ENCODE measurements at places on chromosomes 2 and 18.

GRCh38 chr2:102547462-102547861 lies 71.9 kb upstream of the SLC9A2 start:
- no peak for DNase-seq

- DNase-seq, result no peak
These were observed 86.2 kb downstream of the SMIM21 start for GRCh38 chr18:75341267-75341666.

GRCh38 chr2:96801786-96802595 lies 14.1 kb upstream of the CNNM3 start:
- no peak for DNase-seq

DNA sequence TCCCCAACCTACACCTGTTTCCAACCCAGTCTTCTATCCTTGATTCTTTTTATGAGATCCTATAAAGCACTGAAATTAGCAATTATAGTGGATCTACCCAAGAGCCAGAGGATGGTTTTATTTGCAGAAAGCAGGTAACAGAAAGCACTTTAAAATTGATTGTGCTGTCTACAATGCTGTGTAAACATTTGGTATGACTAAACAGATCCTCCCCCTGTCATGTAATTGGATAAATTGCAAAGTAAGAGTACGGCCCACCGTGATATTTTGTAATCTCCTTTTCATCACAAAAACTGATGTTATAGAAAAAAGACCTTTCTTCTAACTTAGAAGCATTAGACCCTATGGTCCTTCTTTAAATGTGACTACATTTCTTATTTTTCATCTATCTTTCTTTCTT lies 11.3 kb upstream of the PPP3R1 start:
- no peak for DNase-seq

GRCh38 chr2:180376066-180376465 lies 369.0 kb upstream of the CWC22 start:
- DNase-seq, result no peak

DNA sequence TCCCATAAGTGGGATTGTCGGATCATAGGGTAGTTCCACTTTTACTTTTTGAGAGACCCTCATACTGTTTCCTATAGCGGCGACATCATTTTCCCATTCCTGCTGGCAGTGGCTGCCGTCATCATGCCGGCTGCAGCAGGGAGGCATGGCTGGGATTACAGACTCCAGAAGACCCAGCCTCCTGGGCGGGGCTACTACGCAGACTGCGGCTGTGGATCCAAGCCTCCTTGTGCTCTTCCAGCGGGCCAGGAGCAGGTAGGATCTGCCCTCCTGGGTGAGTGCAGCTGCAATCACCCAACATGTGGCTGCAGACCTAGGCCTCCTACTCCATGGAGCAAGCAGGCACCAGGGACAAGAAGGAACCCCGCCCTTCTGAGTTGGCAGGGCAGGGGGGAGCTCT lies 359.2 kb downstream of the GALR1 start:
- no peak for DNase-seq

DNA sequence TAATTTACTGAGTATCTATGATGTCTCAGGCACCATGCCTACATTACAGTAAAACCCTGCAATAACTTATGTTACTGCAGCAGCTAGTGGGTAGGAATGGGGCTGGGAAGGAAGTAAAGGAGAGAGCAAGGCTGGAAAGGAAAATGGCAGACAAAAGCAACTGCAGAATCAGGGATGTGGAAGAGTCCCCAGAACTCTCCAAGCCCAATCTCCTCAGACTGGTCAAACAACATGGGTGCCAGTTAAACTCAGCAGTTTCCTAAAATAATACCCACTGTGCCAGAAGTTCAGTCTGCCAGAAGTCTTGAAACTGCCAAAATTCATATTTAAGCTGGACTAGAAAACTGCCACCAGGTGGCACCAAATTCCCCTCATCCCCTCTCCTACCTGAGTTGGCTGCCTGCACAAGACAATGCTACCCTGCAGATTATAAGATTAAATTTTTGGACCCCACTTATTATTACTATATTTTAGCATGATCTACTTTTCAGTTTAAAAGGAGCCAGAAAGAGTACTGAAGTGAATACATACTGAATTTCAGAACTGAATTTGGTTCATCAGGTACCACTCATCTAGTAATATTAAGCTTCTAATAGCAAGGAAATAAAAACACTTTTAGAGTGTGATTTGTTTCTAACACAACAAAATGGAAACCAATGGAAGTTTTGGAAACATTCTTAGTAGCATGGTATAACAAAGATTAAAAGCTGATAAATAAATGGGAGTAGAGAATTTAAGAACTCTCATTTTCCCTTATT lies 86.8 kb upstream of the DNER start:
- DNase-seq, result peak; percentile 35

GRCh38 chr18:22172120-22172582 lies 2.8 kb downstream of the GATA6 start:
- DNase-seq, result no peak

GRCh38 chr2:24886691-24887304 lies 33.2 kb downstream of the ADCY3 start:
- no peak for DNase-seq

- no peak for DNase-seq
These were observed 17.5 kb upstream of the ACVR1 start for GRCh38 chr2:157893611-157894010.

- DNase-seq, result no peak
These were observed 14.4 kb upstream of the HAAO start for GRCh38 chr2:42806786-42807185.

DNA sequence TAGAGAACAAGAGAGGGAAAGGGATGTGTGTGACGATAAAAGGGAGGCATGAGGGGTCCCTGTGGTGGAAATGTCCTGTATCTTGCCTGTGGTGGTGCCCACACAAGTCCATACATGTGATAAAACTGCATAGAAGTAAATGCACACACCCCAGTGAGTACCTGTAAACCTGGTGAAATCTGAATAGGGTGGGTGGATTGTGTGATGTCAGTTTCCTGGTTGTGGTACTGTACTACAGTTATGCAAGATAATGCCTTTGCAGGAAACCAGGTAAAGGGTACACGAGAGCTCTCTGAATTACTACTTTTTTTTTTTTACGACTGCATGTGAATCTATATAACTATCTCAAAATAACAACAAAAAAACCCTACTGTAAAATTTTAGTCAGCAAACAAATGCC lies 22.1 kb downstream of the SERPINE2 start:
- DNase-seq, result no peak
